ENCODE measurements at places on chromosomes 16 and 17. TPM values are rescaled to one million over a fixed set of nuclear protein-coding genes. Genes with fewer than 3 reads are reported as not detected.

Gene TERB1
- total RNA-seq = 0.31 TPM

Gene PRR29
- 0.78 TPM for total RNA-seq

Gene NPIPA2
- total RNA-seq = not detected

Gene KRTAP2-2
- total RNA-seq = not detected

Gene USP43
- total RNA-seq = 3.6 TPM

Gene DOC2B
- total RNA-seq = 15.6 TPM

DNA sequence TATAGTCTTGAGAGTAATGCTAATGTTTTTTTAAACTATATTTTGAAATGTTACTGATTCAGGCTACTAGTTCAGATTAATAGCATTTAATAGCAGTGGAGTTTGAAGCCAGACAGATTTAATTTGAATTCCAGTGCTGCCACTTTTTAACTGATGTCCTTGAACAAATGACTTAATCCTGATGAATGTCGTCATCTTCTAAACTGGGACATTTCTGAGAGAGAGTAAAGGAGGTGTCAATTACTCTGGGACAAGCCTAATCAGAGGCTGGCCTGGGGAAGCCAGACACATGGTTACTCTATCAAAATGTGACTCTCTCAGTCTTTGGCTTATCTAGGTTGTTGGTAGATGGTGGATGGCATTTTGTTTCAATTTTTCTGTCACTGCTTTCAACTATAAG lies 246.7 kb downstream of the HS3ST3A1 start:
- no peak for DNase-seq

DNA sequence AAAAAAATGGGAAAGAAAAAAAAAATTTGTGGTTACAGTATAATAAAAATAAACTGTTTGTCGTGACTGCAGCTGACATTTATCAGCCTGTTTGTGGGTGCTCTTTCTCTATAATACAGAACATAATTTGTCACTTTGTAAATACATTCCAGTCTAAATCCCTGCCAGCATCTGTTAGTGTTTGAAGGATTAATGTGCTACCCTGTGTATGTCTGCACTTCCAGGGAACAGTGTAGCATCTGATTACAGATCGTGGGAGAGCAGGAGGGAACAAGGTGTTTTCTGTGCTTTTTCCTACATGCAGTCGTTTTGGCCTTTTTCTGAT lies 265.1 kb downstream of the WWOX start:
- DNase-seq = no peak

- DNase-seq = no peak
These were observed 11.3 kb downstream of the LITAFD start for GRCh38 chr16:8893426-8893825.

- DNase-seq = no peak
These were observed 206.7 kb downstream of the RPTOR start for GRCh38 chr17:80751070-80751945.

DNA sequence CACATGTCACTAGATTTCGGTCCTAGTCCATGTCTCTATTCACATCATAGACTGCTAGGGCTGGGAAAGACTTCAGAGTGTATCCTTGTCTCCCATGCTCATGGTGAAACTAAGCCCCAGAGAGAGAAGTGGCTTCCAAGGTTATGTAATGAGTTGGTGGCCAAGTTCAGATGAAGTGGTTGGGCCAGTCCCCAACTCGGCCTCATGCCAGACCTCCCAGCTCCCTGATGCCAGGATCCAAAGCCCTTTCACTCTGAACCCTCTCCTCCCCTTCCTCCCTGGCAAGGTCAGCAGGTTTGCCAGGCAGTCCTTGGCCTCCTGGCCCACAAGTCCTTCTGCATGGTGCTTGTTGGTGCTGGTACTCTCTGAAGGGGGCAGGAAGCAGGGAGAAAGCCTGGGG lies 189.7 kb downstream of the AXIN2 start:
- DNase-seq = no peak

- no peak for DNase-seq
These were observed 42.0 kb downstream of the ADCY7 start for GRCh38 chr16:50308237-50308965.

DNA sequence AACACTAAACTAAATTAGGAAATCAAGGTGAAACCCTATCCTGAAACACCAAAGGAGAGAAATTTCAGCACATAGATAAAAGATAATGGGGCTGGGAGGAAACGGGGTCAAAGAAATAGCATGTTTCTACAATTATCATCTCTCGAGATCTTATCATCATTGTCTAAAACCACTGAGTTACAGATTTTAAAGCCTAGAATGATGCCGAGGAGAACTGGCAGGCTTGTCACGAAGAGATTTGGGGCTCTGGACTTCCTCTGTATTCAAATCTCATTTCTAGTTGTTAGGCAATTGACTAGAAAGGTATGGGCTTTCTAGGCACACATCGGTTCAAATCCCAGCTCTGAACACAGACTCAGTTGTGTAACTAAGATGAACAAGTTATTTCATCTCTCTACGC lies 9.3 kb downstream of the PDZD9 start:
- no peak for DNase-seq

DNA sequence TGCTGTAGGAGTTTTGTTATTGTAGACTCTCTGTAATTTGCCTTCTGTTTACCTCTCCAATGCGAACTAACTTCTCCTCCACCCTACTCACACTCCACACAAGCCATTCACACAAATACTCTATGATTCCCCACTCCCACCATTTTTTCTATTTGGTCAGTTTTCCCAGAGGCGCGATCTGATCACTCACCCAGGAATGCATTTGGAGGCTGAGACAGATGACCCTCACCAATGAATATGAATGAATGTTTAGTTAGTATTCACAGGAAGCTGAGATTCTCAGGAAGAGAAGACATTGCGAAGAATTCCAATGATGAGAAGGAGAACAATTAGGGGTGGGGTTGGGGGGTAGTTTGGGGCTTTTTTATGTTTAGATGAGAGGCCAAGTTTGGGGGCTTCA lies 10.5 kb upstream of the ANKFN1 start:
- DNase-seq = no peak

- no peak for DNase-seq
These were observed 61.0 kb downstream of the PLD6 start for GRCh38 chr17:17144916-17145665.

DNA sequence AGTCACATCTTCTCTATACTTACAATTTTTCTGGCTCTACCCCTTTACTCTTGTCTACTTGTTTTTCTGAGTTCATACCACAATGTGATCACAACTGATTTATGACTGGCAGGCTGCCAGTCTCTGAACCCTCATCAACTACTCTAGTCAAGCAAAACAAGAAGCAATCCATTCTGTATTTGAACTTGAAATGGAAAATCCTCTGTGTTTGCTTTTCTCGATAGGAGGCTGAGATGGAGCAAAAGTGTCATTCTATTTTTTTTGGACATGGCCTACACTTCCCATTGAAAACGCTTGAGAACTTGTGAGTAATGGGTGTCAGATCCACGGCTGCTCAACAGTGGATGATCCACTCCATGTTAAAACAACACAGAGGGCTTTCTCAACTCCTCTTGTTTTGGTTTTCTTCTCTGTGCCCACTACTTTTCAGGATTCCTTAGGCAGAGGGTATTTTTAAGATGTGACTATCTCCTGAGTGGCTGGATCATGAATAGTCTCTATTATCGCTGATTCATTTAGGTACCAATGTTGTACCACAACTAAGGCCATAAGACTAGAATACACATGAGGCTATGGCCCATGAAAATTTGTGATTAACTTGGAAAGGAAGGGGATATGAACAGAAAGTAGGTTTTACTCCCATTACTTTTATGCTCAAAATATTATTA lies 11.7 kb downstream of the TMEM100 start:
- DNase-seq = no peak

- DNase-seq = no peak
These were observed 747 bp upstream of the LHX1 start for GRCh38 chr17:36936455-36937000.

GRCh38 chr16:89536886-89537548 lies 23.5 kb upstream of the RPL13 start:
- peak; percentile 66 for DNase-seq

GRCh38 chr17:32007463-32008298 lies 498 bp downstream of the LRRC37B start:
- peak; percentile 59 for DNase-seq

- no peak for DNase-seq
These were observed 137.5 kb downstream of the ANKFN1 start for GRCh38 chr17:56290802-56291118.

DNA sequence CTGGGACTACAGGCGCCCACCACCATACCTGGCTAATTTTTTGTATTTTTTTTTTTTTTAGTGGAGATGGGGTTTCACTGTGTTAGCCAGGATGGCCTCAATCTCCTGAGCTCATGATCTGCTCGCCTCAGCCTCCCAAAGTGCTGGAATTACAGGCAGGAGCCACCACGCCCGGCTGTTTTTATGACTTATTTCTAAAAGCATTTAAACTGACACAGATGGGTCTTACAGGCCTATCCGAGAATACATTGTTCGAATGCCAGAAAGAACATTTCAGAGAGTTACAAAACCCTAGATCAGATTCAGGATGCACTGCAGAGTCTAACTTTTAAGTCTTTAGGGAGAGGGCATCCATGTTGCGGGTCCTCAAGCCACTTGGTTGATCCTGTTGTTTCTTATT lies 234.7 kb upstream of the MAF start:
- no peak for DNase-seq

DNA sequence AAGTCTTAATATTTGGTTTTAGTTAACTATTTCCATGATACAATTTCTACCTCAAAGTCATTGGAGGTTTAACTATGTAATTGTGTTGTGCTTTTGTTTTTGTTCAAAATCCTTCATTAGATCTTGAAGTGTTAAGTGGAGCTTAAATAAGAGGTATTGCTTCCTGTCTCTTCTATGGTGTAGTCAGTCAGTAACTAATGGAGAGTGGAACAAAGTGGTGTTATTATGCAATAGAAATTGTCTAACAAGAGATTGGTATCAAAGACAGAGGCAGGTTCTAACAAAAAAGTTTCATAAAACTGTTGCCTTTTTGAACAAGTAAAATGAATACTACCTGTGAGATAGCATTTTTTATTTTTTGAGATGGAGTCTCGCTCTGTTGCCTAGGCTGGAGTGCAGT lies 45.2 kb downstream of the GRB7 start:
- no peak for DNase-seq

DNA sequence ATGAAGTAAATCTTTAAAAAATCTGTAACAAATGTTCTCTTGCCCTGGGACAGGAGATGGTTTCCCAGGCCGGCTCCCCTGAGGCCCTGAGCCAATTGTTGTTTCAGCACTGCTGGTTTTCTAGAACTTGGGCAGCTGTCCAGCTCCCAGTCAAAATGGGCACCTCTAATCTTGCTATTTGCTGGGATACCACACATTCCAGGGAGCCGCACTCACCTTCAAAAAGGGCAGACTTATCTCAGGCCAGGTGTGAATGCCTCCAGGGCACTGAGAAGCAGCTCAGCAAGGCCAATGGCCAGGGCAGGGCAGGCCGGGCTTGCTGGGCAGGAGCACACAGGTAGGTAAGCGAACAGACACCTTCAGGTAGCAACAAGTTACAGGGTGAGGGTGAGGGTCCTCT lies 24.4 kb downstream of the TRIM16 start:
- no peak for DNase-seq

GRCh38 chr16:2150418-2151187 lies 2.2 kb downstream of the RAB26 start:
- no peak for DNase-seq

DNA sequence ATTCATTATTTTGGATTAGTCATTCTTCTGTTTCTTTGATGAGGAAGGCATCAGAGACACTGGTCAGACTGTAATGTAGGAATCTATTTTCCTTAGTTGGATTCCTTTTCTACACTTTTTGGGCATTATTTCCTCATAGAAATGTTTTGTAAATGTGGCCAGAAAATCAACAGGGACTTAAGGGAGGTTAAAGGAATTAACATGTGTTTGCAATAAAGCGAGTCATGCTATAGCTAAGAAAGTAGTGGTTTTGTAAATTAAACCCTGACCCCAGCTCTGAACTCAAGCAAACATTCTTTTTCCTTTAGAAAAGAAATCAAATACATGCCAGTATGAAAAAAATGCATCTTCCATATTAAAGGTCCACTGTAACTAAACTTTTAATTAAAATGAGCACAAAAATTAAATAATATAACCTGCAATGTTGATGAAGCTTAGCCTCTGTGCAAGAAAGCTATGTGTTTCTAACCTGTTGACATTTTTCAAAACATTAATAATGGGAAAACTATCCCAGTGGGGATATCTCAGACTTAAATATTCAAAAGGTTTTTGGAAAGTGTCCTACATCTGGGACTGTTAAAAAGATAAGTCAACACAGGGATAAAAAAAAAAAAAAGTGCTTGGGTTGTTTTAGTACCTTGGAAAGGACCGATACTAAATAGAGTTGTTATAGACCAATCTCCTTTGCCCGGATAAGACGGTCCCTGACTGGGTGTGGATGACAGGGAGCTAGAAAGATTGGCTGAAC lies 428.0 kb downstream of the CA10 start:
- no peak for DNase-seq

GRCh38 chr16:81698310-81698641 lies 80.8 kb upstream of the PLCG2 start:
- no peak for DNase-seq

DNA sequence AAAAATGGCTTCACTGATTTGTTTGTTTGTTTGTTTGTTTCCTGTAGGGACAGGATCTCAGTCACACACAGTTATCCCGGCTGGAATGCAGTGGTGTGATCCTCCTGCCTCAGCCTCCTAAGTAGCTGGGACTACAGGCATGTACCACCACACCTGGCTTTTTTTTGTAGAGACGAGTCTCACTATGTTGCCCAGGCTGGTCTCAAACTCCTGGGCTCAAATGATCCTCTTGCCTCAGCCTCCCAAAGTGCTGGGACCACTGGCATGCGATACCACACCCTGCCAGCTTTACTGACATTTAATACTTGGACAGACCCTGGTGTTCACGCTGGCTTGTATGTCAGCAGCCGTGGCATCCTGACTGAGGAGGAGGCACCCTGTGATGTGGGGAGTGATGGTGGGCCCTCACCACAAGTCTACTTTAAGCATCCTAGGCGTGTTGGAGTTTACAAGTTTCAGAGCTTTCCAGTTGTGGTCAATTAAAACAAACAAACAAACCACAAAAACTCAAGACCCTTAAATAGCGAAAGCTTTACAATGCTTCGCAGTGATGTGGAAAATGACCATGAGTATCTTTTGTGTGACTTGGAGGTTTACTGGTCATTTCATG lies 5.1 kb downstream of the ABCA3 start:
- DNase-seq = no peak
